HFF-Myc (cell line): ENCODE measurements at places on chromosomes 11 and 22.

- DNase-seq: no peak
These were observed 714 bp downstream of the CD59 start for GRCh38 chr11:33735271-33736147.

GRCh38 chr11:133830931-133831907 lies 14.1 kb downstream of the SPATA19 start:
- DNase-seq: no peak

DNA sequence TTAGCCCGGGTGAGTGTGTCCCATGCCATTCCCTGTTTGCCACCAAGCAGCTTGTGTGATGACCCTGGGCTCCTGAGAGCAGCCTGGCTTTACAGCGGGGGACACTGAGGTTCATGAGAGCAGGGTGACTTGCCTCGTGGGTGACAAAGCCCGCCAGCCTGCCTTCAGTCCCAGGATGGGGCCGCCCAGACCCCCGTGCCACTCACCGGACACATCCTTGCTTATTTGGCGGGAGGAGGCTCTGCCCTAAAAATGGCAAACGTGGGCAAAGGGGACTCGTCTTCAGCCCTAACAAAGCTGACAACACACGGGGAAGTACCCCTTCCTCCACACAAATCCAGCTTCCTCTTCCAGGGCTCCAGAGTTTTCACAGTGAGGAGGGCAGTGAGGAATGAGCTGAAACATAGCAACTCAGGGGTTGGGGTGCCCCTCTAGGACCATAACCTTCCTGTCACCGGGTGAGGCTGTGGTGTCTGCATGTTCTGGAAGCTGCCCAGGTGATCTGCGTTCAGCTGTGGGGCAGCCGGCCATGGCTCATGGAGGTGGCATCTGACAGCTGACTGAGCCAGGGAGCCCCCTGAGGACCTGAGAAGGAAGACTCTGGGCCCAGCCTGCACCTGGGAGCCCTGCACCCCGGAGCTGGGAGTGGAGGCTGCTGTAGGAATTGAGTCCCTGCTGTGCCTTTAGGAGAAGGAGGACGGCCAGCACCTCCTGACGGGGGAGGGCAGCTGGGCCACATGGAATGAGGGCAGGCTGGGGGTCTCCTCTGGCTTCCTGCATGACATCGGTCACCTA lies 16.7 kb downstream of the RIBC2 start:
- DNase-seq: no peak

- no peak for DNase-seq
These were observed 14.3 kb upstream of the MUC2 start for GRCh38 chr11:1060410-1060809.

DNA sequence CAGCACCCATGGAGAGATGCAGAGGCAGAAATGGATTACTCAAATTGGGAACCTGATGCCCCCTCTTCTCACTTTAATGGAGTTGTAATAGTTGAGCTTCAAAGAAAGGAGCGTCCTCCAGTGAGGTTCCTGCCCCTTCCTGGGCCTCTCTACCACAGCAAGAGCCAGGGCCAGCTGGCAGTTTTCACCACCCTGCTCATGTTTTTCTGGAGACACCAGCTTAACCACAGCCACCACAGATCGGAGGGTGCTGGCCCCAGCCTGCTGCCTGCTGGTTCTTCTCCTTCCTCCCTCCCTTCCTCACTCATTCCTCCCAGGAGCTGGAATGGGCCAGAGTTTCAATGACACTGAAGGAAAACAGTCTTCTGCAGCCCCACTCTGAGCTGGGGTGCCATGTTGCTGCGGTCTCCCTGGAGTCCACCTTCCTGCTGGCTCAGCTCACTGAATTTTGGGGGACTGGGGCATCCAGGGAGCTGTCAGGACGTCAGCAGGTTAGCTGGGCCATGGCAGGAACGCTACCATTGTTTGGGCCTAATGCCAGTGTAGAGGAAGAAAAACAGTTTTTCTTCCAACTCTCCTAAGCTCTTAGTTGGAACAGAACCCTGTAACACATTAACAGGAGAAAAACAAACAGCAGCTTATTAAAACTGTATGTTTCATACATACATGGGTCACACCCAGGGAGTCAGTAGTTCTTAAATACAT lies 57.7 kb downstream of the TRAF6 start:
- no peak for DNase-seq

GRCh38 chr11:73233692-73234470 lies 15.8 kb downstream of the P2RY2 start:
- no peak for DNase-seq

GRCh38 chr22:49301398-49302149 lies 526.1 kb downstream of the BRD1 start:
- no peak for DNase-seq

DNA sequence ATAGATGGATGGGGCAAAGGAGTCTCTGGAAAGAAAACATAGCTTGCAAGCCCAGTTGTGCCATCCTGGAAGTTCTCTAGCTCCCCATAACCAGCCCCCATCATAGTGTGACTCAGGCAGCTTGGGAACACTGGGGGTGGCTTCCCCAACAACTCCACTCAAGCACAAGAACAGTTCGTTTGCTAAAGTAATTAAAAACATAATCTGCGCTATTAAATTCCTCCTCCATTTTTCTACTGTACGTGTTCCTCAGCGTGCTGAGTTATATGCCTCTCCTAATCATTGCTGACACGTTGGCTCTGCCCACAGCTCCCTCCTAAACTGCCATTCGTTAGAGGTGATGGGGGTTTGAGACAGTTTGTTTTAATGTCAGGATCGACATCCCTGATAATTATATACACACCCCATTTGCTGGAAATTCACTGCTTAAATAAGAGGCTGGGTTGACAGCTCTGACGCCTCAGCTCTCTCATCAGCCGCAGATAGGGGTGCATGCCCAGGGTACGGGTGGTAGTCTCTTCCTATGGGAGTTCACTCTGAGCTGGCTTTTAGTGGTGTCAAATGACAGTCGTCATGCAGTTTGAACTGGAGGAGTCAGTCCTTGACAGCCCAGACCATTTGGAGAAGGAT lies 59.5 kb upstream of the SEZ6L start:
- no peak for DNase-seq

GRCh38 chr11:63747011-63747410 lies 21.6 kb downstream of the ZFTA start:
- no peak for DNase-seq
